ENCODE measurements at places on chromosomes 5 and 9.

- no peak for DNase-seq
Observed at GRCh38 chr9:32728181-32728580, 55.2 kb upstream of the TMEM215 start.

- no peak for DNase-seq
Observed at GRCh38 chr5:133229931-133230664, 178.3 kb downstream of the HSPA4 start.

- DNase-seq = no peak
Observed at GRCh38 chr5:92861531-92862285, 719.3 kb downstream of the NR2F1-AS1 start.

GRCh38 chr9:93166699-93167098 lies 17.2 kb upstream of the WNK2 start:
- DNase-seq = no peak

- DNase-seq = no peak
Observed at GRCh38 chr5:68251386-68251785, 35.8 kb downstream of the PIK3R1 start.

DNA sequence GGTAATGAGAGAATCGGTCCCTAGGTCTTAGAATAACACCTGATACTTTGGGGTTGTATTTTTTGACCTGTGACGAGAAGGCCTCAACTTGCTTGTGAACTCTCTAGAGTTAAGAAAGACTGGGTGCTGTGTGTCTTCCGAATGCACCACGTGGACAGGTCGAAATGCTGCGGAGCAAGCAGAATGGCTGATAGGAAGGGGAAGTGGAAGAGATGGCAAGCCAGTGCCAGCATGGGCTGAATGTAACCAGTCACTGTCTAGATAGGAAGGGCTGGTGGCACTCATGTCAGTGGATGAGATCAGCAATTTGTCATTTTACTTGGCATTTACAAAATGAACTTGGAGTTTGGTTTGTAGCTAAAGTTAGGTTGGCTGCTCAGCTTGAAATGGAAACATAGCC lies 5.6 kb downstream of the OTULINL start:
- DNase-seq = no peak

DNA sequence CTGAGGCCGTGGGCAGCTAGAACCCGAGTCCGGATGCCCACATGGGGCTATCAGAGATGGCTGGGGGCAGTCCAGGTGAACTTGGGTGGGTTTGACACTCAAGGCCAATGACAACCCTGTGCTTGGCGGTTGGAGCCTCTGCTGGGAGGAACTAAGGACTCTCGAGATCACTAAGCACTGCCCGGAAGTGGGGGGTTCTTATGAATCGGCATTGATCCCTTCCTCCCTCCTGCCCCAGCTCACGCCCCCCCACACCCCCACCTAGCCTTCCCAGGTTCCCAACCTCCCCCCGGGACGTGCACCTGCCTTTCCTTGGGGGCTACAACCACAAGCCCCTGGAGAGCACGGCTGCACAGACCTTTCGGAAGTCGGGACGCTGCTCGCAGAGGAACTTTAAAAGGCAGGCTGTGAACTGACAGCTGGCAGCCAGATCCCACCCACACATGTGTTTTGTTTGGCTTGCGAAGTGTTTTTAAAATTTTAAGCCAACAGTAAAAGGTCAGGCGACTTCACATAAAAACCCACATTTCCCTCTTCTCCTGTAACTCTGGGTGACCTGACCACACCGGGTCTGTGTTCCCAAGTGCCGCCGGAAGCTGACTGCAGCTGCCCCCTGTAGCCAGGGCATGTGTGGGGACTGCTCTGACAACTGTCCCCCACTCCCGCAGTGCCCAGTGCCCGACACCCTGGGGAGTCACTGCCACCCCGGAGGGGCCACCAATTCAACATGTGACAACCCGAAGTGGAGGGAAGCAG lies 5.1 kb upstream of the RALGDS start:
- no peak for DNase-seq

GRCh38 chr5:30626557-30626956 lies 566.9 kb upstream of the CDH6 start:
- DNase-seq = no peak

DNA sequence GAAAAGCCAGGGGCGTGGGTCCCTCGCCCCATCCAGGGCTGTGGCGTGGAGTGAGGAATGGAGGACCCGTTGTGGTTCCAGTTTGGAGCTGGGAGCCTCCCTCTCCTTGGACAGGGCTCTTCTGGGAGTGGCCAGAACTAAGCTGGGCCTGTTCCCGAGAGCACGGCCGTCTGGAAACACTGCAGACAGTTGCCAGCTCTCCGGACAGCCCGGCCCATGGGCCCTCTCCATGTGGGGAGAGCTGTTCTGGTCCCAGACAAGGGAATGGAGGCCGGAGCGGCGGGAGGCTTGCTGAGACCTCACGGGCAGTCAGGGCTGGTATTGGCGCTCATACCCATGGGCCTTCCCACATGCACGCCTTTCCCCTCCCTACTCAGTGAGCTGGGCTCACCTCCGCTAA lies 45.2 kb upstream of the FCN2 start:
- DNase-seq = no peak

DNA sequence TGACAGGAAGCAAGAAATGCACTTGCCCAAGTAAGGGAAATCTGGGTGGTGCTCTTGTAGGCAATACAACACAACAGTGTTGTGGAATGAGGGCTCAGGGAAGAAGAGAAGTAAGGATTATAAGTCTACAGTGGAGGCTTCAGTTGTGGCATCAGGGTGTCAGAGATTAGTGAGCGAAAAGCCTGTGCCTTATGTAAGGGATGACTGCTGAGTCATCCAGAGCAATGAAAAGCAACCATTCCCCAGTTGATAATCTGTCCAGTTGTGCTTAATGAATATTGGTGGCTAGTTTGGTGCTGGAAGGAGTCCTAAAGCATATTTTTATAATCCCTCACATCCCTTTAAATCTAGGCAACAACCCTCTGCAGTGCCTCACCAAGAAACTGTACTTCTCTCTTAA lies 42.0 kb downstream of the FBXO38 start:
- DNase-seq = no peak

DNA sequence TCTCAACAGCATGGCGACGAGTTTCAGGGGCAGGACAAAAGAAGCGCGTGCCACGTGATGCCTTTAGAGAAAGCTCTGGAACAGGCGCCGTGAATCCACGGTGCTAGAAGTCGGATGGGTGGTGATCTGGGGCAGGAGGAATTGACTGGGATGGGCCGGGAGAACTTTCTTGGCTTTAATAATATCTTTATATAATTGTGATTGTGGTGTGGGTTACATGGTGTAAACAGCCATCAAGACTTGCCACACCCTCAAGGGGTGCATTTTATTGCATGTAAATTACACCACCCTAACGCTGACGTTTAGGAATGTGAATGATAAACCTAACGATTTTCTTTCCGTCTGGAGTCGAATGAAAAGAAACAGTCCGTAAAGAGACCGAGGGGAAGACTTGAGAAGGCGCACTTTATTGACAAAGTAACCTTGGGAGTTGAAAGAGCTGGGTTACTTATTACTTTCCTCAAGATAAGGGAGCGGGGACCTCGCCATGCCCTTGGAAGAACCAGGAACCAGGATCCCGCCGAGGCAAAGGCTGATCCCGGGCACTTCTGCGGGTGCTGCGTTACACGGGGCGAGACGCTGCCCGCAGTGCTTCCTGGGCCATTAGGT lies 8.5 kb downstream of the NRARP start:
- no peak for DNase-seq

DNA sequence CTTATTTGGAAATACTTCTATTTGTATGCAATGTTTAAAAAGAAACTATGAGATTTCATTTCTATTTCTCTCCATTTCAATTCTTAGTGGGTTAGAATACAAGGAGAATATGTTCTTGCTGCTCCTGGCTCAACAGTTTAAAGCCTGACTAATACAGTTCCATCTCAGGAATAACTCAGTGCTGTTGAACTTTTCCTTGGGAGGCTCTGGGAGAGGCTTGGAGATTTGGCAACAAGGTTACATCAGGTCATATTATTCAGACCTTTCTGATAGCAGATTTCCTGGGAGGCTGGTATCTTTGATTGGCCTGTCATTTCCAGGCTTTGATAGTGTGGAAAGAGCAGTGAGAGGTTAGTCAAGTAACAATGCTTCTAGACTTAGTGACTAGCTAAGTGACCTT lies 481.7 kb upstream of the KLF4 start:
- no peak for DNase-seq

DNA sequence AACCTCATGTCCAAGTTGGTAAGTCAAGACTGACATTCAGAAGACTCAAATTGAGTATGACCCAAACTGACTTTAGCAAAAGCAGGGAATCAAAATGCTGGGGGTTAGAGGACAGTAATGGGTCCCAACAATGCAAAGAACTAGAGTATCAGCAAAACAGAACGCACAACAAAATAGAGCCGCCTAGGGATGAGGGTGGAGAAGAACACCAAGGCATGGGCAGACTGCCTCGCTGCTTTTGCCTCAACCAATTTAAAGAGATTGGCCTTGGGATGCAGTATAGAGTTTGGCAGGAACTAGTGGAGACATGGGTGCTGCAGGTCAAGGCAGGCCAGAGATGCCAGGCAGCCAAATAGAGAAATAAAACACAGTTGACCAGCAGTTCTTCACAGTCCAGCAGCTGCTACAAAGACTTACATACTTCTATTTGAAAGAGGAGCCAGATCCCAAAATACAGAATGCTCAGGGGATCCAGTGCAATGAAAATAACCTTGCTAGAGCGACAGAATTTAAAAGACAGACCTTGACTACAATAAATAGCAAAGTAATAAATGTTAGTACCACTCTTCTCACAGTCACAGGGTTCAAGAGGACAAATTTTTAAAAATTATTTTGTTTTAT lies 83.9 kb upstream of the NIPBL start:
- DNase-seq = no peak

- DNase-seq = no peak
Observed at GRCh38 chr5:36704131-36704530, 97.7 kb downstream of the SLC1A3 start.

Measured in T47D (cell line).